Glomerular endothelial cell (primary cell): ENCODE measurements at places on chromosomes 3 and 15.

DNA sequence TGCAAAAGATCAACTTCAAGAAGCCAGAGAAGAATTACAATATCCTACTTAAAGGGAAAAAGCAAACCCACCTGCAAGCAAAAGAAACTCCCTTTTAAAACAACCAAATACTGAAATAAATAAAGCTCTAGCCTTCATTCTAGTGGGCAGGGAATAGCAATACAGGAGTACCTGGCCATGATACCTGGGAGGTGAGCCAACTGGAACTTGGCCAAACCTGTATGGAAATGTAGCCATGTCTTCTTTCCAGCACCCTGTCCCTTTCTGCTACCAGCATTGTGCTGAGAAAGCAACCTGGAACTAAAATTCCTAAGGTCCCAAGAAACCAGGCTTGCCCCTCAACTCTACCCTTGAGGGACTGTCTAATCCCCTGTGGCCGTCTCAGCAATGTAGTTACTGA, 530.0 kb downstream of the EPHB1 start:
- no peak for DNase-seq

- no peak for DNase-seq
Measured at GRCh38 chr3:111723293-111724215, 128.4 kb upstream of the ZBED2 start.

- no peak for DNase-seq
Measured at GRCh38 chr3:110974902-110975301, 96.7 kb upstream of the NECTIN3 start.

DNA sequence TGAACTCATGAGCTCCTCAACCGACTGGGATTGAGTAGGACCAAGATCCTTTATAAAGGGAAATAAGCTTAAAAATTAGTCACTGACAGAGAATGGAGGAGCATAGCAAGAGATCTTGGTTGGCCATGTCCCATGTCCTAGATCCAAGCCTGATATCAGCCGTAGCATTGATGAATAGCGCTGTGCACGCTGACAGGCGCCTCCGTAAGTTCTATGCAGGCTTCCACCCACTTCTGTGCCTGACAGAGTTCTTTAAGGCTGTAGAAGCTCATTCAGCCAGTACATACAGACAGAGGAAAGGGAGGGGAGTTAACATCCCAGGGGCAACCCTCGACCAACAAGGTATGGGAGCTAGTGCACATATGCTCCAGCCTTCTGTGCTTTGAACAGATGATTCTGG, 251.7 kb upstream of the TBC1D5 start:
- DNase-seq: no peak

GRCh38 chr15:93028632-93029213, 60.3 kb downstream of the RGMA start:
- no peak for DNase-seq

GRCh38 chr3:33039628-33040027, 57.3 kb downstream of the GLB1 start:
- DNase-seq: no peak

- no peak for DNase-seq
Measured at GRCh38 chr15:68497206-68497910, 65.4 kb upstream of the ITGA11 start.
